ENCODE measurements at places on chromosomes 5 and 9. TPM values are rescaled to one million over a fixed set of nuclear protein-coding genes. Genes with fewer than 3 reads are reported as not detected.

LCN10 gene
- 1.4 TPM for total RNA-seq

MYOZ3 gene
- 11.1 TPM for total RNA-seq

KIAA1191 gene
- 74.3 TPM for total RNA-seq

KCNV2 gene
- 134 TPM for total RNA-seq

LCP2 gene
- 8.6 TPM for total RNA-seq

IL9 gene
- not detected for total RNA-seq

CXCL14 gene
- total RNA-seq = 63.1 TPM

N4BP3 gene
- 10.6 TPM for total RNA-seq

CCDC183 gene
- 2.0 TPM for total RNA-seq

DMGDH gene
- total RNA-seq = 3.5 TPM

FRMPD1 gene
- 34.9 TPM for total RNA-seq

TAF11L5 gene
- not detected for total RNA-seq

CCL27 gene
- not detected for total RNA-seq

PCDHA9 gene
- total RNA-seq = 4.6 TPM

ECM2 gene
- 29.1 TPM for total RNA-seq

PRRC2B gene
- 230 TPM for total RNA-seq

PSD2 gene
- total RNA-seq = 6.9 TPM

KCNN2 gene
- total RNA-seq = 7.7 TPM

WDR36 gene
- total RNA-seq = 48.0 TPM

CDC26 gene
- total RNA-seq = 16.5 TPM

Measured in camera-type eye (tissue), 1 donor.